ENCODE measurements at places on chromosomes 11 and 22.

- no peak for DNase-seq
Measured at GRCh38 chr11:1653541-1654387, 24.2 kb downstream of the KRTAP5-5 start.

GRCh38 chr22:39808081-39808480 is 85.5 kb downstream of the ENTHD1 start:
- no peak for DNase-seq

GRCh38 chr11:20931029-20931428 is 261.6 kb downstream of the NELL1 start:
- DNase-seq: no peak

DNA sequence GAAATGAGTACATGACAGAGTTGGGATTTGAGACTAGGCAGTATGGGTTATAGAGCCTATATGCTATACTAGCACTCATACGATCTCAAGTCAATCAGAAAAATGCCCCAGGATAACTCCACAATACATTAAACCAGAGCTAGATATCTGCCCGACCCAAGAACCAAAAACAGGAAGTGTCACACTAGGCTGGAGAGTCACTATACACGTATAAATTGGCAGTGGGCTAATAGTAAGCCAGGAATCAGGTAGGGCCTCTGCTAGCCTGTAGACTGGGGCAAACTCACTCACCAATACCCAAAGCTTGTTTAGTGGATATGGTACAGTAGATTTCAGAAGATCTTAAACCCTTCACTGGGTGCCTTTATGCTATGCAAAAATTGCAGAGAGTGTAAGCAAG is 16.2 kb upstream of the EIF4G2 start:
- DNase-seq: no peak

DNA sequence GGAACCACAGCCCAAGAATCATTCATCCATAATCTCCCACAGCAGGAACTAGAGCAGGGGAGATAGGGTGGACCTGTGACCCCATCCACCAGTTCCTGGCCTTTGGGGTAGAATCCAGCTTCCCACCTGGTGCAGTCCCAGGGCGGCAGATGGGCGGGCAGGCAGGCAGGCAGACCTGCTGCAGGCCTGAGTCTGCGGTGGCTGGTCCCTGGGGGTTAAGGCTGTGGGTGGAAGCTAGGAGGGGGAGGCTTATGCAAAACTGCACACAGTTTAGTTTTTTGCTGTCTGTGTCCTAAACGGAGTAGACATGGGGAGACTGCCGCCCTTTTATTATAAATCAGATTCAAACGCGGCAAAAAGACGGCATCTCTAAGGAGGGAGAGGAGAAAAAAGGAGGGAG is 4.5 kb upstream of the NEFH start:
- DNase-seq: no peak

- no peak for DNase-seq
Measured at GRCh38 chr22:20076627-20077172, 3.3 kb upstream of the DGCR8 start.

DNA sequence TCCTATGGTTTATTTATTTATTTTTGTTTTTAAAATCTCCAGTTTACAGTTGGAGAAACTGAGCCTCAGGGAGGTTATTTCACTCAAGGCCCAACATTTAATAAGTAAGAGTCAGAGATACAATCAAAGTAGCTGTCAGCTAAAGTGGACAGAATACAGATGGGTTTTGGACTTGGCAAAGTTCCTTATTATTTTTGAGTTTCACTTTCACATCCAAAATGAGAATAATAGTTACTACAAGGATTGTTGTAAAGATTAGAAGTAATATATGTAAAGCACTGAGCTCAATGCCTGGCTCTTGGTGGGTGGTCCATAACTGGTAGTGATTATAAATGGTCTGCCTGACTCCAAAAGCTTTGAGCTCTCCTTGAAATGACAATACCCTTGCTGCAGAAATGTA is 87.5 kb upstream of the SESN3 start:
- no peak for DNase-seq

- no peak for DNase-seq
Measured at GRCh38 chr11:2890466-2891294, 5.1 kb upstream of the CDKN1C start.

DNA sequence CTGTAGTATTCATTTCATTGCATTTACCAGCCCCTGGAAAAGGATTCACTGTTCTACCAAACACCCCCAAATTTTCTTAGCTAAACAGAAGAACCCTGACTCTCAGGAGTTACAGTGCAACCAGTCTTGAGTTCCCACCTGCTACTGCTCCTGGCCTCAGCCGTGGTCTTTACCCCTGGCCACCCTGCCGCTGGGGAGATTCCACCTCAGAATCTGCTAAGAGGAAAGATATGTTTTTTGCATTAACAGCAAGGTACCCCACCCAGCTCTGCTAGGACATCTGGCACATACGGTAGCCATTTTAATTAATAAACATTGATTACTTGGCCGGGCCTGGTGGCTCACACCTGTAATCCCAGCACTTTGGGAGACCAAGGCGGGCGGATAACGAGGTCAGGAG is 9.0 kb downstream of the JAML start:
- DNase-seq: no peak

GRCh38 chr11:73226297-73227006 is 8.4 kb downstream of the P2RY2 start:
- no peak for DNase-seq

DNA sequence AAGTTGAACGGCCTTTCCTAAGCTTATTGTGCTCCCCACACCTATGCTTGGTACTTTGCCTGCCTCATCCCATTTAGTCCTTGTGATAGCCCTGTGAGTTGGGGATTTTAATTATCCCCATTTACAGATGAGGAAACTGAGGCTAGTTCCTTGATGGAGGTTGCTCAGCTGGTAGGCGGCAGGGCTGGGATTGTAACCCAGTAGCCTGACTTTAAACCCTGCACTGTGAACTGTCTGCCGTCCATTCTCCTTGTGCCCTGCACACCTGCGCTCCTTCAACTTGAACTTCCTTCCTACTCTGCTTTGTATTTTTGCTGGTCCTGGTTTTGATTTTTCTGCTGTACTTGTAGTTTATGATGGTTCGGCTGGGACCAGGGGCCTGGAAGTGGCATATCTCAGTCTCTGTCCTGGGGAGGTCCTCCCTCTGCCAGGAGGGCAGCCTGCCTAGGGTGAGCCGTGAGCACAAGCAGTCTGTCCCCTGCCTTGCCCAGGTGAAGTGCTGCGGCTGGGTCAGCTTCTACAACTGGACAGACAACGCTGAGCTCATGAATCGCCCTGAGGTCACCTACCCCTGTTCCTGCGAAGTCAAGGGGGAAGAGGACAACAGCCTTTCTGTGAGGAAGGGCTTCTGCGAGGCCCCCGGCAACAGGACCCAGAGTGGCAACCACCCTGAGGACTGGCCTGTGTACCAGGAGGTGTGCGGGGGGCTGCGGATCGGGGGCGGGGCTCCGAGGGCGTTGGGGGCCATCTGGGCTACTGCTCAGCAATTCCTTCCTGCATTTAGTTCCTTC is 52.4 kb downstream of the CD82 start:
- DNase-seq: no peak

DNA sequence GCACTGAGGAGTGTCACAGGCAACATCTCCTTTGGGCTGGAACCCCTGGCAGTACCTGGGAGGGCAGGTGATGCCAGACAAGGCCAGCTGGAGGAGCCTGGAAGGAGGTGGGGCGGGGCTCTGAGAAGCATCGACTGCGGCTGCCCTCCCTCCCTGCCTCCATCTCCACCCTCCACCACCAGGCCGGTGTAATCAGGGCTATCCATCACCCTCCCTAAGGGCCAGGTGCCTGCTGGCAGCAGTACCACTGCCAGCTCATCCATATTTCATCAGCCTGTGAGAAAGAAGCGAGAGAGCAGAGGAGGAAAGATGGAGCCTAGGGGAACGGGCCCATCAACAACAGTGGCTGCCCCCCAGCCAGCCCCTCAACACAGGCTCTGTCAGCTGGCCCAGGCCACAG is 51.4 kb upstream of the RASD2 start:
- no peak for DNase-seq

- no peak for DNase-seq
Measured at GRCh38 chr11:36131721-36132397, 157.4 kb downstream of the COMMD9 start.

DNA sequence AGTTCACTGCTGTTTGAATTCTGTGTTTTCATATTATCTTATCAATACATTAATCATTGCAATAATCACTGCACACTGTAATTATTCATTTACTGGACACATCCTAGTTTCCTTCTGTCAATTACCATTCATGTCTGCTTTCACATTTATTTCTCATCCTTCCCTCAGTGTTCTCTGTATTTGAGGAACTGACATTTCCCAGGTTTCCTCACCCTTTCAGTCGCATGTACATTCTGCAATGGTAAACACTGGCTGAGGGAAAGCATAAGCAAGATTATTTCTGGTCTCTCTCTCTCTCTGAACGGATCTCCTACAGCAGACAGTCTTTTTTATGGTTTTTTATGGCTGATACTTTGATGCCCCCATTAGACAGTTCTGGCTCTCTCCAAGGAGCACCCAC is 4.2 kb upstream of the HBD start:
- DNase-seq: no peak

GRCh38 chr11:101618709-101619108 is 34.9 kb upstream of the TRPC6 start:
- DNase-seq: no peak

Data from GF-D8 (cell line).